ENCODE measurements at places on chromosomes 6 and 20.

DNA sequence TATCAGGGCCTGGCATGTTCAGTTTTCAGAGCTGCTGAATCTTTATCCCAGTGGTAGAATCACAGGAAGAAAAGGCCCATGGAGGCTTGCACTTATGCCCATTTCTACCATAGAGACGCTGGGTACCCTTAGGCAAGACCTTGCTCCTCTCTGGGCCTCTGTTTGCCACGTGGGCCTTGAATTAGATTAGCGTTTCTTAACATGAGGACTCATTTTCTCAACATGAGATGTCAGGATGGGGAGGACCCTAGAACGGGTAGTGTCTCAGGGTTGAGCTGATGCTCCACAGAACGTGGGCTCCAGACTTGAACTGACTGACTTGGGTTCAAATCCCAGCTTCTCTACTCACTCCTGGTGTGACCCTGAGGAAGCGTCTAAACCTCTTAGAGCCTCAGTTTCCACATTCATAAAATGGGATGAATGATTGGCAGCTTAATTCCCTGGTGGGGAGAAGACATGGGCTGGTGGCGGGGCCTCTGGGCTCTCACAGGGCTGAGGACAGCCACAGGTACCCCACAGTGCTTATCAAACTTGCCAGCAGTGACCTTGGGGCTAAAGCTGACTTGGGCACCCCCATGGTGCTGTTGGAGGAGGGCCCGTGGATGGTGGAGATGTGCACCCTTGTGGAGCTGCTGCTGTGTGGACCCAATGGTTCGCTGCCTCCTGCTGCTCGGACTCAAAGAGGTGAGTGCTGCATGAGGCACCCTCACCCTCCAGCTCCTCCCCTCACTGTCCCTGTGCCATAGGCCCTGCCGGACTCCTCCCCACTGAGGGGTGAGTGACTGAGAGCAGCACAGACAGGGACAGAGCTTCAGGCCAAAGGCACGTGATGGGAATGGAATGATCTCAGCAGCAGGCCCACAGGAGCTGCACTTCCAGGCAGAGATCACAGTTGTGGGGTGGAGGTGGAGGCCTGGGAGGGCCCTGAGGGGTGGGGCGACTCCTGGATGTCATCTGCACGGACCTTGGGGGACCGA lies 28.2 kb downstream of the SUN5 start:
- DNase-seq, result peak; percentile 12

GRCh38 chr20:14470977-14471661 lies 133.7 kb upstream of the FLRT3 start:
- no peak for DNase-seq

DNA sequence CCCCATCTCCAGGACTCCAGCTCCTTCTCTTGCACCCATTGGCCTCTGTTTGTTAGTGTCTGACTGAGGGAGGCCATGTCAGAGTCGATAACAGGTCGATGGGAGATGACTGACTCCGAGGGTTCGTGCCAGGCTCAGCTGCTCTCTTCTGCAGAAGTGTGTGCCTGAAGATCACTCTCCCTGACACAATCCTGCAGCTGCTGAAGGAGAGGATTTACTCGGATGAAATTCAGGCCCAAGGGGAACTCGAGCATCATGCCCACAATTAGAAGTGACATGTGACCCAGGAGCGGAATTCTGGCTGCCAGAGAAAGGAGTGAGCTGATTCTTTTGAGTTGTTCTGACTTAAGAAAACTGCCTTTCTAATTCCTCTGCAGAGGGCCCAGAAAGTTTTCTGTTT lies 318.2 kb downstream of the MAFB start:
- no peak for DNase-seq

GRCh38 chr6:31906122-31906521 lies 4.2 kb upstream of the ZBTB12 start:
- DNase-seq, result no peak

DNA sequence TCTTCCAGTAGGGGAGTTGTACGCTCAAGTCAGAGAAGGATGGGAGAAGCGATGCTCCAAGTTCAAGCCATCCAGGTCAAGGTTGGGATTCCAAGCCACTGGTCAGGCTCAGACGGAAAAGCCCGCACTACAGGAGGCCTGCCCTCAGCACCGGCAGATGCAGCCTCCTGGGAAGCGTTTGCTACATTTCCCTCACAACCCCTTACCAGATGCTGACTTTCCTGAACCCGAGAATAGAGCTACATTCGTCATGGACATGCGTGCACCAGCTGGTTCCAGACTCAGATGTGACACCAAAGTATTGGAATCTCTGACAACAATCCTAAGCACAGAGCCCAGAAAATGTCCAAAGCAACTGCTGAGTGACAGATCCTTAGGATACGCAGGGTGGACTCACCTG lies 174.8 kb downstream of the SASH1 start:
- no peak for DNase-seq

DNA sequence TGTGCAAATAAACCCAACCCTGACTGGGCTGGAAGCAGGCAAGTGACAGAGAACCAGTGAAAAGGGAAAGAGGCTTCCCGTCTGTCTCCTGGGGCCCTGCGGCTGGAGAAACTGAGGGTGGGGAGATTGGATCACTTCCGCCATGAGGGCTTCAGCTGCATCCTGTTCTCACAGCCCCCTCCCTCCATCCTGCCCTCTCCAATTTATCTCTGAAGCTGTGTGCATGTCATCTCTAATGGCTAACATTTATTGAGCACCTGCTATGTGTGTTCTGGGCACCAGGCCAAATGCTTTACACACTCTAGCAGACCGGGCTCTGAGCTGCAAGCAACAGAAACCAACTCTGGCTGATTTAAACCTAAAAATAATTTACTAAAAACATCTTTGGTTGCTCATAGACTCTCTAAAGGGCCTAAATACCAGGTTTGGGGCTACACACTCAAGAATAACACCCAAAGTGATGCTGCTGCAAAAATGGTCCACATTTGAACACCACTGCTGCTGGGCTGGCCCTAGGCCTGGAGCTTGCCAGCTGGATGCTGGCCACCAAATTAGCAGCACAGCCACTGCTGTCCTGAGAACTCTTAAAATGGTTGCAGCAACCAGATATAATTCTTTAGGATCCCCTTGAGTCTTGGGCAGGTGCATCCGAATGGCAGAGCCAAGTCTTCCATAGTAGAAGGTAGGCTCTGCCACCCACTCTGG lies 123.6 kb upstream of the LRFN2 start:
- no peak for DNase-seq

DNA sequence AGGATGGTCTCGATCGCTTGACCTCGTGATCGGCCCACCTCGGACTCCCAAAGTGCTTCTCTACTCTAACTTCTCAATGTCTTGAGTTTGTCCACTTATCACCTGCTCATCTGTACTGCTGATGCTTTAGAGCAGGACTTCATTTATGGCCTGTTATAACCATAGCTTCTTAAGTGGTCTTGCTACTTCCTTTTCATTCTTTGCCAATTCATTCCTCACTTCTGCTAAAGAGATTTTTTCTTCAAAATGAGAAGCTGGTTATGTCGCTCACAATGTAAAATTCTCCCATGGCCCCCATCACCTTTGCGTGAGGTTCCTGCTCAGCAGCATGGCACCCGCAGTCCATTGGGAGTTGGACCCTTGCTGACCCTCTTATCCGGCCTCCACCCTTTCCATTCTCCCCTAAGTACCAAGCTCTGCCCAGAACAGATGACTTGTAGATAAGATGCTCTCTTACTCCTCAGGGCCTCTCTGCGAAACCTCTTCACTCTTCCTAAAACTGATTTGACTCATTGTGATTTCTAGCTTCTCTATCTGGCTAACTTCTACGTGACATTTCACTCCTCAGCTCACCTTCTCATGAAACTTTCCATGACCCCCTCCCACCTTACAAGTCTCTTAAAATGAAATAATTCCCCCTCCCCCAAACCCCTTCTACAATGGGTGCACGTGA lies 13.9 kb upstream of the CD164 start:
- DNase-seq, result no peak

DNA sequence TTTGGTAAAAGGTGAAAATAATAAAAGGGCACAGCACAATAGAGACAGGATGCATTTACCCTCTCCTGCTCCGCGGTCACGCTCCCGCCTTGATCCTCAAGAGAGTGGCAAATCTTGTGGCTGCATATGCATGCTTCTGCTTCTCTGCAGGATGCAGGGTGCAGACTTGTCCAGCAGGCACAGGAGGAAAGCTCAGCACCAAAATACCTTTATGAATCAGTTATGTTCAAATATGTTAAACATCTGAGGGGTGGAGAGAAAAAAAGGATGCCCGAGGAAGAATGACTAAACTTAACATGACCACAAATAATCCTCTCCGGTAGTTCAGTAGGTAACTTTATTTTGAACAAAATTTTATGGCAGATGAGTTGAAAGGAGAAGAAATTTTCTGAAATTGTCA lies 366.1 kb upstream of the SOX4 start:
- DNase-seq, result no peak

DNA sequence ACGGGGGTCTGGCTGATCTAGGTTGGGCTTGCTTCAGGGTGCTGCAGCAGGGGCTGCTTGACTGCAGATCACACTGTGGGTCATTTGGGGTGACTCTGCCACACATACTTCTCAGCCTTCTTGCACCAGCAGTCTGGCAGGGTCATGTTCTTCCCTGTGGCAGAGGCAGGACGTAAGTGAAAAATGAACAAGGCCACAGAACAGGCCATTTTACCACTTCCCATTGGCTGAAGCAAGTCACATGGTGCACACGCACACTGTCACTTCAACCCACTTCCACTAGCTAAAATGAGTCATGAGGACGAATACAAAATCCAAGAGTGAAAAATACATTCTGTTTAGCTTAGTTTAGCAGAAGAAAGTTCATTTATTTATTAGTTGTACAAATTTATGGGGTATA lies 168.6 kb upstream of the GGTLC1 start:
- peak; percentile 11 for DNase-seq

- no peak for DNase-seq
Observed at GRCh38 chr6:50305660-50306059, 255.9 kb upstream of the DEFB112 start.

- DNase-seq, result no peak
Observed at GRCh38 chr6:167791780-167792478, 34.8 kb upstream of the AFDN start.

- DNase-seq, result no peak
Observed at GRCh38 chr6:7933794-7934193, 23.2 kb upstream of the TXNDC5 start.

- DNase-seq, result no peak
Observed at GRCh38 chr20:21967481-21967880, 262.0 kb downstream of the PAX1 start.

GRCh38 chr20:24742436-24742835 lies 206.6 kb upstream of the CST7 start:
- no peak for DNase-seq

DNA sequence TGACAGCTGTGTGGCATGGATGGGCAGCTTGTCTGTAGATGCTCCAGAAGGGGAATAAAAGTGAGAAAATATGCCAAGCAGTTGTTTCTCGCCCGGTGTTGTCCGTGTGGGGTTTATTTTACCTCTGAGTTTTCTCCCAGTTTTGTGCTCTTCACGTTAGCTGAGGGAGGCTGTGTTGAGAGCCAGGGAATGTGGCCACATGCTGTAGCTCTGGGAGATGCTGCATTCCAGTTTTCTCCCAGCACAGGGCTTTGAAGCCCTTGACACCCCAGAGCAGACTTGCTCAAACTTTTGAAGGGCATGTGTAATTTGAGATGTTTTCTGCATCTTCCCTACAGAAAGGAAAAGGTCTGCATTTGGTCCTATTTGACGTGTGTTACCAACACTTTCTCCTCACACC lies 67.7 kb downstream of the RREB1 start:
- DNase-seq, result no peak

- no peak for DNase-seq
Observed at GRCh38 chr6:56730663-56731529, 88.2 kb upstream of the DST start.

DNA sequence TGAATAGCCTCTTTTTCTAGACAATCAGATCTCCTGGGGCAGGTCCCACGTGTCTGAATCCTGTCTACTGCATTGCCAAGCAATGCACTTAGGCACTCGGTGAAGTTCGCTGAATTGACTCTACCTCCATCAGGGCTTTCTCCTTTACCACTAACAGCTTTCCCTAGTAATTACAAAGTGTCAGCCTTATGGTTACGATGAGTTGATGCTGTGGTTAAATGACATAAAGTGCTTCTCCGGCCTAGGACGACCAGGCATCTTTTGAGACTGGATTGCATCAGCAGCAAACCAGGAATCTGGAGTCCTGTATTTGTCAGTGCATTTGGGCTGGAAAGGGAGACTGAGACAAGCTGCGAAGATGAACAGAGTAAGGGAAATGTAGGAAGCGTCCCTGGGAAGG lies 21.5 kb downstream of the NOX3 start:
- DNase-seq, result no peak

GRCh38 chr6:5728351-5729079 lies 278.2 kb downstream of the NRN1 start:
- DNase-seq, result no peak

GRCh38 chr6:44068607-44069296 lies 58.5 kb downstream of the MRPL14 start:
- no peak for DNase-seq

DNA sequence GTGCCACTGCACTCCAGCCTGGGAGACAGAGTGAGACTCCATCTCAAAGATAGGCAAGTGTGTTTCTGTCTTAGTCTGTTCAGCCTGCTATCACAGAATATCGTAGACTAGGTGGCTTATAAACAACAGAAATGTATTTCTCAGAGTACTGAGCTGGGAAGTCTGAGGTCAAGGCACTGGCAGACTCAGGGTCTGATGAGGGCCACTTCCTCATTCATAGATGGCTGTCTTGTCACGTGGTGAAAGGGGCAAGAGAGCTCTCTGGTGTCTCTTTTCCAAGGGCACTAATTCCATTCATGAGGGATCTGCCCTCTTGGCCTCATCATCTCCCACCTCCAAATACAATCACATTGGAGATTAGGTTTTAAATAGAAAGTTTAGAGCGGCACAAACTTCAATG lies 95.6 kb upstream of the PHACTR3 start:
- DNase-seq, result no peak
